ENCODE measurements at places on chromosomes 6 and 20.

DNA sequence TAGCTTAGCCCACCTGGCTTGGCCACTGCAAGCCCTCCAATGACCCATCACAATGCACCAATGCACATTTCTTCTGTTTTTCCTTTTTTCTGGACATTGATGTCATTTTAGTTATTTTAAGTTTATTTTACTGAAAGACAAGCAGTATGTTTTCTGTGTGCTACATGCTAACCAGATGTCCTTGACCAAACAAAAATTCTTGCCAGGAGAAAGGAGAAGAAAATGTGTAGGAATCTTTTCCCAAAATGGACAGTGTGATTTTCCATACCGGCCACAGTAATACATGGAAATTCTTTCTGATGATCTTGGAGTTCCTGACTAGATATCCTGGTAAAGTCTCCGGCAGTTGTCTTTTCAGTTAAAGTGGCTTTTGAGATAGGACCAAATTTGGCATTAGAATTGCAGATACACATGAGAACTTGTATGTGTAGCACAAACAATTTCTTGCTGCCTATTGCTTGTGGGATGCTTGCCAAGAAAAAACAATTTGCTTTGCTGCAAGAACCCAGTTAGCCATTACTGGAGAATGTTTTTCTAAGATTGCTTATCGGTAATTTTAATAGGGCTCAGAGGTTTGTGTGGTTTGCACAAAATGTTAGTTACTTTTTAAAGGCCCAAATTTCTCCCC, 696.5 kb upstream of the CITED2 start:
- DNase-seq: no peak

- DNase-seq: peak; percentile 29
These were observed 2.8 kb upstream of the DIDO1 start for GRCh38 chr20:62929051-62929538.

- no peak for DNase-seq
These were observed 25.6 kb upstream of the MBOAT1 start for GRCh38 chr6:20237677-20238460.

DNA sequence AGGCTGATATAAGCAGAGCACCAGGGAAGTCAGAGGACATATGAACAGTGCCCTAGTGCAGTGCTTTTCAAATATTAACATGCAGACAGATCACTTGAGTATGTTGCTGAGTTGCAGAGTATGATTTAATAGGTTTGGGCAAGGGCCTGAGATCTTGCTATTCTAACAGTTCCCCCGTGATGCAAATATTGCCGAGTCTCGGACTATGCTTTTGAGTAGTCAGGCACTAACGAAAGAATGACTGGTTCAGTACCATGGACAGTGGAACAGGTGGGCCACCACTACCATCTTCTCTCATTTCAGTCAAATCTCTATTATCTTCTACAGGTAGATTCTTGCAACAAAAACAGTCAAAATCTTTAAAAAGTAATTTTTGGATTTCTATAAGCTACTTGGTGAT, 3.7 kb upstream of the TMEM200A start:
- no peak for DNase-seq

DNA sequence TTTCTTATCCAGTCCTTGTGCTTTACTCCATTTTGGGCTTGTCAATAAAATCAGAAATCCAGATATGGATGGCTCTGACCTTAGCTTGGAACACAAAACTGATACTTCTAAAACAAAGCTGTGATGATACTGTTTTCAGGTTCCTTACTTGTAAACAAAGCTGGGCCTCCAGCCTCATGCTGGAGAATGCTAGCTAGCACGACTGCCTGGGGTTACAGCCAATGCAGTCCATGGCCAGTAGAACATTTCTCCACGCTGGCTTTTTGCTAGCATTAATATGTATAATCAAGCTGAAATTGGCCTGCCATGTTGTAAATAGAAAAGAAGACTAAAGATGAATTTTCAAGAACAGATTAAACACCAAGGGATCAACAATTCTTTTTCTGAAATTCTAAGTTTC, 63.9 kb downstream of the MTHFD1L start:
- no peak for DNase-seq

DNA sequence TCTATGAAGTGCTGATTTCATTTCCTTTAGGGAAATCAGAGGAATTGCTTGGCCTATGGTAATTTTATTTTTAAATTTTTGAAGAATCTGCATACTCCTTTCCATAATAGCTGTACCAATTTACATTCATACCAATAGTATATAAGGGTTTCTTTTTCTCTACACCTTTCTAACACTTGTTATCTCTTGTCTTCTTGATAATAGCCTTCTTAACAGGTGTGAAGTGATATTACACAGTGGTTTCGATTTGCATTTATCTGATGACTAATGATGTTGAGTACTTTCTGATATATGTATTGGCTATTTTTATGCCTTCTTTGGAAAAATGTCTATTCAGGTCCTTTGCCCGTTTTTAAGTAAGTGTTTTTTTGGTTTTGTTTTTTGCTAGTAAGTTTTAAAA, 40.8 kb downstream of the SMAP1 start:
- DNase-seq: no peak

DNA sequence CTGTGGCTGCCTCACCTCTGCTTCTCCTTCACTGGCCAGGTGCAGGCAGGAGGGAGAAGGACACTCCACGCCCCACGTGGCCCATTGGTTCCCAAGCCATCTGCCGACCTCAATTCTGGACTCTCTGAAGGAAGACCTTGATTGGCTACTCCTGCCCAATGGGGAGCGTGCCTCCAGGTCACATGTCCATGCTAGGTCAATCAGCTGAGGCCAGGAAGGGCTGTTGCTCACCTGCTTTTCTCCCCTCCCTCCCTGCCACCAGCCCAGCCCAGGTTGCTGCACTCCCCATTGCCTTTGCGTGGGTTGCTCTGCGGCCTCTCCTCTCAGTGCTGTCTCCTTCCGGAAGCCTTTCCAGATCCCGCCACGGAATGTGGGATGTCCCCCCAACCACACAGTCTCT, 21.9 kb upstream of the CDH4 start:
- no peak for DNase-seq

DNA sequence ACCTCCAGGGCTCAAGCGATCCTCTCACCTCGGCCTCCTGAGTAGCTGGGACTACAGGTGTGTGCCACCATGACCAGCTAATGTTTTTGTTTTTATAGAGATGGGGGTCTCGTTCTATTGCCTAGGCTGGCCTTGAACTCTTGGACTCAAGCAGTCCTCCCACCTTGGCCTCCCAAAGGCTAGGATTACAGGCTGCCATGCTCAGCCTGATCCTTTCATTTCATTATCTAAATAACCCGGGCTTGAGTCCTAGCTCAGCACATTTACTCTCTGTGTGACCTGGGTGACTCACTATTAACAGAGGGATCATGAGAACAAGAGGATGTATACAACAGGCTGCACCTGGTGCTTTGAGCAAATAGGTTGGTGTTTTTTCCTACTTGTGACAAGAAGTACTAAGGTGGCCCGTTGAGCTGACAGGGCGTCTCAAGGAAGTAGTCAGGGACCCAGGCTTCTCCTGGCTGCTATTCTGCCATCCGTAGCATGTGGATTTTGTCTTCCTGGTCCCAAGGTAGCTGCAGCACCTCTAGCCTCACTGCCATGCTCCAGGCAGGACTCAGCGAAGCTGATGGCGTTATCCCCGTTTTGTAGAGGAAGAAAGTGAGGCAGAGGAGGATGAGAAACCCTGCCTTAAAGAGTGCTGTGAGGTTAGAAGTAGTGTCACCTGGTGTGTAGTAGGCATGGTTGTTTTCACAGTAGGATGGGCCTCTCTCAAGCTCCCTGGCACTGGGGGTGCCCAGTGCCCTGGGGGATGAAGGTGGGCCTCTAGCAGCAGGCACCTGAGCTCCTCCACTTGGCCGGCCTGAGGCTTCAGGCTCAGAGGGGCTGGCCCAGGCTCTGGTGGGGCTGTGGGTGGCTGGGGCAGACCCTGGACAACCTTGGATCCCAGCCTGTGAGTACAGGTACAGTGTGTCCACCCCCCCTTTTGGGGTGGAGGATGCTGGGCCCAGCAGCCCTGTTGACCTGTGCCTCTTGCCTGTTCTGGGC, 62.4 kb downstream of the ADNP start:
- no peak for DNase-seq

- DNase-seq: no peak
These were observed 309.1 kb downstream of the SOX4 start for GRCh38 chr6:21902628-21903169.

Measured in activated T-cell treated with anti-CD3 and anti-CD28 coated beads for 4 hours (primary cell).